ENCODE measurements at places on chromosomes 7 and 10.

GRCh38 chr10:32256613-32257437 is 90.1 kb downstream of the EPC1 start:
- DNase-seq, result peak; percentile 84

DNA sequence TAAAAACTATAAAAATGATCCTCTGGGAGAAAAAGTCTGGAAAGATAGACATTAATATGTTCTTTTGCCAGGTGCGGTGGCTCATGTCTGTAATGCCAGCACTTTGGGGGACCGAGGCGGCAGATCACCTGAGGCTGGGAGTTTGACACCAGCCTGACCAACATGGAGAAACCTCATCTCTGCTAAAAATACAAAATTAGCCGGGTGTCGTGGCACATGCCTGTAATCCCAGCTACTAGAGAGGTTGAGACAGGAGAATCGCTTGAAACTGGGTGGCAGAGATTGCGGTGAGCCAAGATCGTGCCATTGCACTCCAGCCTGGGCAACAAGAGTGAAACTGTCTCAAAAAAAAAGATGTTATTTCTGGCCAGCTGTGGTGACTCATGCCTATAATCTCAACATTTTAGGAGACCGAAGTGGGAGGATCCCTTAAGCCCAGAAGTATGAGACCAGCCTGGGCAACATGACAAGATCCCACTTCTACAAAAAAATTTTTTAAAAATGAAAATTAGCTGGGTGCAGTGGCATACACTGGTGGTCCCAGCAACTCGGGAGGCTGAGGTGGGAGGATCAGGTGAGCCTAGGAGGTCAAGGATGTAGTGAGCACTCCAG is 101.9 kb upstream of the LRRN3 start:
- DNase-seq, result no peak

- no peak for DNase-seq
These were observed 43.8 kb downstream of the JAKMIP3 start for GRCh38 chr10:132109341-132110110.

GRCh38 chr10:110576220-110576619 is 8.7 kb downstream of the SMC3 start:
- DNase-seq, result no peak

GRCh38 chr10:5581670-5582566 is 57.2 kb downstream of the CALML3 start:
- DNase-seq, result no peak

- DNase-seq, result no peak
These were observed 70.1 kb downstream of the RNF133 start for GRCh38 chr7:122628651-122629411.

GRCh38 chr10:33798754-33799153 is 464.3 kb upstream of the NRP1 start:
- DNase-seq, result no peak

GRCh38 chr7:158357898-158358821 is 229.5 kb downstream of the PTPRN2 start:
- peak; percentile 0 for DNase-seq

- peak; percentile 47 for DNase-seq
These were observed 49.0 kb upstream of the NRBF2 start for GRCh38 chr10:63083904-63084689.

- no peak for DNase-seq
These were observed 39.4 kb upstream of the PIP4K2A start for GRCh38 chr10:22753786-22754185.

GRCh38 chr10:21401196-21401595 is 124.3 kb downstream of the SKIDA1 start:
- DNase-seq, result no peak

DNA sequence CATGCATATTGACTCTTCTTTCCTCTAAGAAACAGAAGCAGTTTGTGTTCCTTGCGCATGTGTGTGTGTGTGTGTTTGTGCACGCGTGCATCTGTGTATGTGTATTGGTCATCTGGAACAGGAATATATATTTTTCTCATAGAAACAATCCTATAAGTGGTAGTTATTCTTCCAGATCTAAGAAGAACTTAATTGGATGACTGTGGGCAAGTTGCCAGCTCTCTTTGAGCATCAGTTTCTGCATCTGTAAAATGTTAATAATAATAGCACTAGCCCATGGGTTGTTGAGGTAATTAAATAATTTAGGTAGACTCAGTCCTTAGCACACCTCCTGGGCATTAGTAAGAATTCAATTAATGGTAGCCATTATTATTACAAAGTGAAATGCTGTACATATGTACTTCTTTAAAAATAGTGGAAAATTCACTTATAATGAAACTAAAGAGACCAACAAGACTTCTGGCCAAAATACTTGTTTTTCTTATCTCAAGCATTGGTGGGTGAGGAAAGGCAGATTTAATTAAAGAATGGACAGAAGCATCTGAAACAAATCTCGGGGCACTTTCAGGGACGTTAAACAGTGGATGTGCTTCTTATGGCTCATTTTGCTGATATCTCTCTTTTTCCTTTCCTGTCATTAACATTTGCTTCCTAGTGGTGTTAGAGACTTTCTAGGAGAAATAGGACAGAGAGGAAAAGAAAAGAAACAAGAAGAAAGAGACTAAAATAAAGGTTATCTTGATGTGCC is 124.9 kb upstream of the HABP2 start:
- no peak for DNase-seq

DNA sequence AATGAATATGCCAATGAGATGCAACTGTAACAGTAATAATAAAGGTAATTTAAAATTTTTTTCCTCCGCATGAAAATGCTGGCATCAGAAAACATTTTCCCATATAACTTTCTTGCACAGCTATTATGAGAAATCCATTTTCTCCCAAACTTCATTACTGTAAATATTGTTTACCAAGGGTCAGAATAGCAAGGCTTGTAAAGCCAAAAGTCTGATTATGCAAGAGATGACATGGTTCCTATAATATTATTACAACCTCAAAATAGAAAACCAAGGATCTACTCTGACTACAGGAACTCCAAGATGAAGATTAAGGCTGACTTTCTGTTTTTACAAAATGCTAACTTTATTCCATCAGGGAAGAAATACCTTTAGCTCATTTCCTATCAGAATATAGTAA is 162.7 kb upstream of the CDK1 start:
- no peak for DNase-seq

DNA sequence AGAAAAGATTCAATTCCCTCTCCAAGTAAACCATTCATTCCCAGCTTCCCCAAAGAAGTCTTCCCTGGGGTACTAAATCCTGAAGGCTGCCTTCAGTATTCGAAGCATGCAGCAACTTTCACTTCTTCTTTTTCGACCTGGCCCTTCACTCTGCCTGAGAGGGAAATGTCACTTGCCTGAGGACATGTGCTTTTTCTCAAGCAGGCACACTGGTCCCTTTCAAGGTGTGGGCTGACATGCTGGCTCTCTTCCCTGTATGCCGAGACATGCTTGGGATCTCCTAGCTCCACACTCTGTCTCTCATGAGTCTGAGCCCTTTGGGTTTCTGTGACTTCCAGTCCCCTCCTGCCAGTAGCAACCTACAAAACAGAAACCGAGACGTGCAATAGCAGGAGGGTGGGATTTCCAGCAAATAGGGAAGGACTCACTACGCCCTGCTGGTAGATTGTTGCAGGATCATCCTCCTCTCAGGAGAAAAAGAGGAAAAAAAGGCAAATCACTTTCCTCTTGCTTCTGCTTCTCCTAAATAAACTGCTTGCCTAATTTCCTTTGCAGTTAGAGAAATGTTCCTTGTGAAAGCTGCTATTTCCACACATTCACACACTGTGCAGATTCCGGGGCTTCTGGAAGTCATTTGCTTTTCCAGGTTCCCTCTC is 33.5 kb downstream of the FIGNL1 start:
- no peak for DNase-seq

DNA sequence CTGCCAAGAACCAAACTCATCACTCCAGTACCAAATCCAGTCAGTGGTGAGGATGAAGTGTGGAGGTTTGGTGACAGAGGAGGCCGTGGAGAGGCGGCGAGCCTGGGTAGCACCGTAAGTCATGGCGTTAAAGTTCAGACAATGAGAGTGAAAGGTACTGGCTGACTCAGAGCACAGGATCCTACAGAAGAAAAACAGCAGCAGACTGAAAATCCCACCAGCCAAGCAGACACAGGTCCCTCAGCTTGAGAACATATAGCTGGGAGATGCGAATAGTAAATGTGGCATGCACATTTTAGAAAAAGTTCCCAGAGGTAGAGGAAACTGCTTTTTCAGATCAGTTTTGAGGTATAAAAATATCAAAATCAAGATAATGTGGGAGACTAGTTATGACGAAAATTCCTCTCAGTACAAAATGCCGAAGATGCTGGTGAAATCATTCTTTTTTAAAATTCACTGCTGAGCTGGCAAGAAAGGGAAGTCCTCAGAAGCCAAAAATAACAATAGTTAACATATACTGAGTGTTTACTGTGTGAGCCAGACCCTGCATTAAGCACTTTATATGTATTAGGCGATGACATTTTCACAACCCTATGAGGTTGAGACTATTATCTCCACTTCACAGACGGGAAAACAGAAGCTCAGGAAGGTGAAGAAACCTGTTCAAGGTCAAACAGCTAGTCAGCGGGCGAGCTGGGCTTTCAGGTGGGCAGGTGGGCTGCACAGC is 20.9 kb downstream of the PARP12 start:
- no peak for DNase-seq

DNA sequence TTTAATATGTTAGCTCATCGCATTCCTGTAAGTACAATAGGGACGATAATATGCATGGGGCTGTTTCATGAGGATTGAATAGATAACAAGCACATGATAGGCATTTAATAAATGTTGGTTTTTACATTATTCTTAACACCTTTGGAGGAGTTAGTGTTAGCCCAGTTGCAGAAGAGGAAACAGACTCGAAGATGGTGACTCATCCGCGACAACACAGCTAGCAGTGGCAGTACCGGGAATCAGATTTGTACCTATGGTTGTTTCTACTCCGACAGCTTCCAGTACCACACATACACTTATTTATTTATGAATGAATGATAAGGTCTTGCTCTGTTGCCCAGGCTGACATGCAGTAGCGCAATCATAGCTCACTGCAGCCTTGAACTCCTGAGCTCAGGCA is 2.9 kb downstream of the LRMDA start:
- DNase-seq, result no peak

DNA sequence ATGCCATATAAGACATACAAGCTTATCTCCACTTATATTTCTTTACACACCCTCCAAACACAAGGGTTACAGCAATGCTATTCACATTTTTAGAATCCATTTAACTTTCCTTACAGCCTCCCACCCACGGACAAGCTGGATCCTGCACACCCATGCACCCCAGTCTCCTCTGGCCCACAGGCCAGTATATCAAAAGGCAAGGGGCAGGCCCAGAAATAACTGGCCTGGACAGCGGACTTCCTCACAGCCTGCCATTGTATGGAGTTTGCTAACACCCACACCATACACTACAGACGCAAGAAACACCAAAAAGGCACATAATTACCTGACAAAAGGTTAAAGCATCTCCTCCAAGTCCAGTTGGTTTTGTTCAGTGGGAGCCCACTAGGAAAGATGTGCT is 12.0 kb downstream of the HOXA4 start:
- no peak for DNase-seq

DNA sequence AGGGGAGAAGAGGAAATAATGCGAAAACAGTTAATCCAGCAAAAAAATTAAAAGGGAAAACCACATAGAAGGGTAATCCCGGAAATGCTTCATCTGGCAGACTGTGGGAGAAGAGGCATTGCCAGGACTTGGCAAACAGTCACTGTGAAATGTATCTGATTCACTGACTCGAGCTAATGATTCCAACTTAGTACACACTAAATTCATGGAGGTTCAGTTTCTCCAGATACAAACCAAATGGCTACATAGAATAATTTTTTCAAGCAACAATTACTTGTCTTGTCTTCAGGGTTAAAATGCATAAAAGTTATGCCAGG is 36.4 kb downstream of the GDI2 start:
- DNase-seq, result no peak

DNA sequence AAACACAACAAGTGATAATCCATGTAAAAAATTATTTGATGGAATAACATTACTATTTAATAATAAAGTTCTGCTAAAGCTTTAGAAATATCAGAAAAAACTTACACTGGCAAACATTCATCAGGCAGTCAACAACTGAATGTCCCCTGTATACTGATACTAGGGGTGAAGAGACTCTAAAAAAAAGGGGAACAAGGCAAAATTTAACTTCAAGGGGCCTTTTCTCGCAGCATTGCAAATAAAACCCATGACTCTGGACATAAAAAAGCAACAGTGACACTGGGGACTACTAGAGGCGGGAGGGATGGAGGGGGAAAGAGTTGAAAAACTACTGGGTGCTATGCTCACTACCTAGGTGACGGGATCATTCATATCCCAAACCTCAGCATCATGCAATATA is 5.8 kb upstream of the IFRD1 start:
- no peak for DNase-seq

DNA sequence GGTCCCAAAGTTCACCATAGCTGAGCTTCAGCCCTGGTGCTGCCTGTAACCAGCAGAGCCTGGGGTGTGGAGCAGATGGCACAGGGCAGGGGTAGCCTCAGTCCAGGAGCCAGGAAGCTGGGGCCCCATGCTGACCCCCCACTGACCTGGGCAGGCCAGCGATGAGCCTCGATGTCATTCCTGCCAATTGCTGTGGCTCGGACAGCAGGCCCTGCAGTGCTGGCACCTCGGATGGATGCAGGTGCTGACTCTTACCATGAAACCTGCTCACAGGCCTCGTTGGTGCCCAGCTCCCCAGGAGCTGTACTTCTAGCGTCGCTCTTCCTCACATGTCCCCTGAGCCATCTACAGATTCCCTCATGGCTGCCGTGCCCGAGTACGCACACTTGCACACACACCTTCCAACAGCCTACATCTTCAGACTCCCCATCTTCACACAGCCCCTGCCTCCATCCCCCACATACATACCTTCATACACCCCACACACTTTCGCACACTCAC is 46.8 kb upstream of the PCBD1 start:
- DNase-seq, result no peak

- no peak for DNase-seq
These were observed 207.7 kb downstream of the MALRD1 start for GRCh38 chr10:19256331-19256730.

- peak; percentile 54 for DNase-seq
These were observed 14.8 kb downstream of the TLX1 start for GRCh38 chr10:101145750-101146391.

GRCh38 chr10:111077785-111078504 is 1.1 kb downstream of the ADRA2A start:
- DNase-seq, result peak; percentile 76

DNA sequence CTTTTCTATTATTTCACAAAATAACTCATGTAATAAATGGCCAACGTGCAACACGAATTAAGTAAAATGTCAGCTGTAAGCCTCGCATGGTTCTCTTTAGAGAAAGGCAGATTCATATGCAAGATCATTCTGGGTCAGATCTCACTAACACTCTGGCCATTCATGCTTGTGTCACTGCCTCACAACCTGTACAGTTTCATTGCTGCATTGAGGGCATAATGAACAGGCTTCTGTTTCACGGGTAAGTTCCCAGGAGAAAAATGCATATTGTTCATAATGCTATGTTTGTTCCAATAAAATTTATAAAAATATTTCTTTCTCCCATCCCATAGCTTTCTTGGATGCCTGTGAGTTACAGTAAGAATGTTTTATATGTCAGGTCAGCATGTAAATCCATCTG is 734.0 kb upstream of the ANKRD30A start:
- DNase-seq, result peak; percentile 21
